DND-41 (cell line): ENCODE measurements at places on chromosomes 6 and 20.

- peak; percentile 7 for DNase-seq
- no peak overlapping the region for H3K27ac ChIP-seq
- H3K4me1 ChIP-seq, result no peaks in the 10 kb centered on the region
- H3K27me3 ChIP-seq, result no peaks in the 10 kb centered on the region
- no peak overlapping the region for H3K4me3 ChIP-seq
Measured at GRCh38 chr6:84967389-84967788, 203.0 kb upstream of the TBX18 start.

DNA sequence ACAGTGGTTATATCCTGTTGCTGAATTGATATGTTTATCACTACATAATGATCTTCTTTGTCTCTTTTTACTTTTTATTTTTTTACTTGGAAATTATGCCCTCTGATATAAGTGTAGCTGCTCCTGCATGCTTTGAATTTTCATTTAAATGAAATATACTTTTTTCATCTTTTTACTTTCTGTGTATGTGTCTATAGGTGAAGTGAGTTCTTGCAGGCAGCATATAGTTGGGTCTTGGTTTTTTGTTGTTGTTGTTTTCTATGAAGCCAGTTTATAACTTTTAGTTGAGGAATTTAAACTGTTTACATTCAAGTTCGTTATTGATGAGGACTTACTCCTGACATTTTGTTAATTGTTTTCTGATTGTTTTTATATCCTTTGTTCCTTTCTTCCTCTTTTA is 103.1 kb upstream of the DOK5 start:
- H3K36me3 ChIP-seq, result no peaks in the 10 kb centered on the region
- no peak for DNase-seq
- H3K27ac ChIP-seq, result no peak overlapping the region
- H3K27me3 ChIP-seq, result no peaks in the 10 kb centered on the region

DNA sequence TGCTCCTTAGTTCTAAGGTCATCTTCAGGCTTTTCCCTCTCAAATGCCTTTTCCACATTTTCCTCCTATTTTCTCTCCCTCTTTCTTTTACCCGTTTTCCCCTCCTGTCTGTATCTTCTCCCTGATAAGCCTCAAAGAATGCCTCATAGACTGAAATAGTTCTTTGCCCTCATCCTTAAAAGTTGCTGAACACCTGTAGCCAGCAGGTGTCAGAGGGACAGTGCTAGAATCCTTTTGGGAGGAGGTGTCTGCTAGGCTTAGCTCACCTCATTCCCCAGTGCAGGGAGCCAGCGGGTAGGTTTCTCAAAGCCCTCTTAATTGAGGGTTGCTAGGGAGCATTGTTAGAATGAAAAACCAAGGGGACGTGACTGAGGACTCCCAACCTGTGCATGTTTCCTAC is 204.0 kb downstream of the TSHZ2 start:
- H3K4me1 ChIP-seq, result no peaks in the 10 kb centered on the region
- no peak overlapping the region for H3K4me3 ChIP-seq
- H3K36me3 ChIP-seq, result no peaks in the 10 kb centered on the region
- H3K27ac ChIP-seq, result no peak overlapping the region
- peaks cover 25% of the 10 kb centered on the region for H3K27me3 ChIP-seq

GRCh38 chr6:162211022-162211421 is 516.5 kb downstream of the PRKN start:
- H3K27ac ChIP-seq, result no peak overlapping the region
- H3K27me3 ChIP-seq, result no peaks in the 10 kb centered on the region
- no peak overlapping the region for H3K4me3 ChIP-seq
- H3K4me1 ChIP-seq, result no peaks in the 10 kb centered on the region

DNA sequence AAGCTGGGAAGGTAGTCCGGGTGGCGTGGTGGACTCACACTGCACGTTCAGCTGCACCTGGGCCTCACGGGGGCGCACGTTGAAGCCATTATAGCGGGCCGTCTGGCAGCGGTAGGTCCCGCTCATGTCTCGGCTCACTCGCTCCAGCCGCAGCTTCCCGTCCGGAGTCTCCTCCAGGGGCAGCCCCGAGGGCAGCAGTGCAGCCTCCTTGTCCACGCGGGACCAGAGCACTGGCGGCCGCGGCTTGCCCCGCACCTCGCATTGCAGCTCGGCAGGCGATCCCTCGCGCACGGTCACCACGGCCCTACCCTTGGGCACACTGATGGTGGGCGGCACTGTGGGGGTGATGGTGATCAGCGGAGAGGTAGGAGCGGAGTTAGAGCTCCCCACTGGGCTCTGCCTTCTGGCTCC is 47.6 kb downstream of the MDGA1 start:
- H3K4me3 ChIP-seq, result no peak overlapping the region
- DNase-seq, result no peak
- no peaks in the 10 kb centered on the region for H3K27me3 ChIP-seq
- no peaks in the 10 kb centered on the region for H3K4me1 ChIP-seq

GRCh38 chr6:80623066-80623815 is 516.8 kb downstream of the BCKDHB start:
- H3K4me3 ChIP-seq, result no peak overlapping the region
- no peaks in the 10 kb centered on the region for H3K27me3 ChIP-seq
- no peaks in the 10 kb centered on the region for H3K36me3 ChIP-seq
- H3K4me1 ChIP-seq, result no peaks in the 10 kb centered on the region

GRCh38 chr6:7522873-7523272 is 18.6 kb upstream of the DSP start:
- no peak overlapping the region for H3K27ac ChIP-seq
- H3K4me1 ChIP-seq, result no peaks in the 10 kb centered on the region
- no peak for DNase-seq
- no peak overlapping the region for H3K4me3 ChIP-seq
- no peaks in the 10 kb centered on the region for H3K36me3 ChIP-seq

- no peak overlapping the region for H3K27ac ChIP-seq
- peaks cover 6% of the 10 kb centered on the region; the same call in 1 of the 2 replicates for H3K4me1 ChIP-seq
- H3K4me3 ChIP-seq, result no peak overlapping the region
- H3K36me3 ChIP-seq, result no peaks in the 10 kb centered on the region
- no peaks in the 10 kb centered on the region for H3K27me3 ChIP-seq
Measured at GRCh38 chr6:47094241-47094925, 52.3 kb upstream of the ADGRF1 start.

DNA sequence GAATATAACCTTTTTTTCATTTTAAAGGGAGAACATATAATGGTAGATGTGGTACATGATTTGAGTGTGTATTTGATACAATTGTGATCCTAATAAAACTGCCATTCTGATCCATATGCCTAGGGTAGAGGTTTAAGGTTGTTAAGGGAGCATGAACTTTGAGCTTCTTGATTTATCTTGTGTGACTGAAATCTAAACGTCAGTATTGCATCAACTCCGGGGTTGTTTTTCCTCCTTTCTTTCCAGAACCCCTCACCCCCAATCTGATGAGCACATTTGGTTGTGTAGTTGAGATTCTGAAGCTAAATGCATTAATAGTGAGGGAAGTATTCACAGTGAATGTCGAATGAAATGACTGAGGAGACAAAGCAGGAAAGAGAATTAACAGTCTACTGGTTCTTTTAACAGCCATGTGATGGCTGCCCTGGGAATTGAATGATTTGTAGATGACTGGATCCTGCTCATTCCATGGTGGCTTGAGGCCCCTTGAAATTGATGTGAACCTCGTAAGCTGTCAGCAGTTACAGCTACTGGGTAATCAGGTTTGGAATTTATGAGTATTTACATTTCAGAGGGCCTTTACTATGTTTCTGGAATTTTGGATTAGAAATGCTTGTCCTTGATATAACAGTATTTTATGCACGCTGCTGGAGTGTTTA is 44.8 kb downstream of the FARS2 start:
- H3K4me1 ChIP-seq, result no peaks in the 10 kb centered on the region
- no peak for DNase-seq
- H3K4me3 ChIP-seq, result no peak overlapping the region
- H3K27ac ChIP-seq, result no peak overlapping the region
- H3K36me3 ChIP-seq, result no peaks in the 10 kb centered on the region
- H3K27me3 ChIP-seq, result no peaks in the 10 kb centered on the region
